ENCODE measurements at places on chromosomes 12 and 14.

- no peak for DNase-seq
Measured at GRCh38 chr12:96039516-96039915, 4.1 kb upstream of the LTA4H start.

GRCh38 chr12:3073438-3074250, 3.5 kb upstream of the TSPAN9 start:
- peak; percentile 83 for DNase-seq

DNA sequence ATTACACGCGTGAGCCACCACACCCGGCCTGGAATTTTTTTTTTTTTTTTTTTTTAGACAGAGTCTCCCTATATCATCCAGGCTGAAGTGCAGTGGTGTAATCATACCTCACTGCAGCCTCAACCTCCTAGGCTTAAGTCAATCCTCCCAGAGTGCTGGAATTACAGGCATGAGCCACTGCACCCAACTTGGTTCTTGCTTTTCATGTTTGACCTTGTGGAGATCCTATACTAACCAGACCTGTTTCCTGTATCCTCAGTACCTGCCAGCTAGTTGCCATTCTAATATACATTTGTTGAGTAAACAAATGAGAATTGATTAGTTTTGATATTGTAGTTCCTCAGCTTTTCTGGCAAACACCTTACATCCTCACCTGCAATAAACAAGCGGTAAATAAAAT, 3.2 kb upstream of the VSIG10 start:
- DNase-seq: no peak

DNA sequence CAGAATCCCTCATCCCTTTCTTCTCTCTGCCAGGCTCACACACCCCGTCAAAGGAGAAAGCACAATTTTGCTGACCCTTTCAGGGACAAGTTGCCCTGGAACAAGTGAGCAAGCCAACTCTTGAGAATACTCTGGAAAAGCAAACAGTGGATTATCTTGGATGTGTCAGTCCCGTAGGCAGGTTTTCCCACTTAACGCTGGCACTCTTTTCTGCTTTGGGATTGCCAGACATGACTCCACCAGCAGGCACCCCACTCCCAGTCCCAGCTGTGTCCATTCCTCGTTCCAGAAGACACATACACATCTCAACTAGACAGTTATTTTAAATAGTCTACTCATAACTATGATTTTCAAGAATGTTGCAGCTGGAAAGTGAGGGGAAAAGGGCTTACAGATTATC, 145.5 kb upstream of the CDKN3 start:
- DNase-seq: no peak

- DNase-seq: no peak
Measured at GRCh38 chr12:67927324-67927723, 61.9 kb upstream of the IFNG-AS1 start.

DNA sequence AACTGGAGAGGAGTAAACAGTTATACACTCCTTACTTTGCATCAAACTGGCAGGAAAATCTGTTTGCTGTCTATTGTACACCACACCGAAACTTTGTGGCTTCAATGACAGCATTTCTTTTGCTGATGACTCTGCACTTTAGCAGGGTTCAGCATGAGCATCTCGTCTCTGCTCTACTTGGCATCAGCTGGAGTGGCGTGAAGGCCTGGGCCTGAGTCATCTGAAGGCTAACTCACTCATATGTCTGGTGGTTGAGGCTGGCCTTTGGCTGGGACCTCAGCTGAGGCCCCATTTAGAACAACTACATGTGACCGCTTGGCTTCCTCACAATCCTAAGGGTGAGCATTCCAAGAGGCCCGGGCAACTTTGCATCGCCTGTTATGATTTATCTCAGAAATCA, 28.7 kb upstream of the REP15 start:
- DNase-seq: peak; percentile 79

DNA sequence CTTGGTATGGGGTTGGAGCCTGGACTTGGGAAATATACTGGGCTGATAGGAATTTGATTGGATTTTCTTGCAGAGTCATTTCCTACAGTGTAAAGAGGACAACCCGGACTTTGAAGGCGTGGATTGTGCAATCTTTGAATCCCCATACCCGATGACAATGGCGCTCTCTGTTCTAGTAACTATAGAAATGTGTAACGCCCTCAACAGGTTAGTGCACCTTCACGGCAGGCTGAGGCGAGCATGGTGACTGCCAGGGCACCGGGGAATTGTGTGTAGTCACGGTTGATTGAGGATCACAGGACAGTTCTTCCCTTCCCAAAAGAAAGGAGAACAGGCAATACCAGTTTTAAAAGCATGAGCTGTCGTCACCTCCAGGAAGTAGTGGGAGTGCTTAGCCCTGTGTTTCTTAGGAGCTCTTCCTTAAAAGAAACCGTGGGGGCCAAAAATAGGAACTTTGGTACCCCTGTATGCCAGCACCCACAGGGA, 58.3 kb downstream of the ANAPC7 start:
- no peak for DNase-seq
